ENCODE measurements at places on chromosomes 13 and 19.

DNA sequence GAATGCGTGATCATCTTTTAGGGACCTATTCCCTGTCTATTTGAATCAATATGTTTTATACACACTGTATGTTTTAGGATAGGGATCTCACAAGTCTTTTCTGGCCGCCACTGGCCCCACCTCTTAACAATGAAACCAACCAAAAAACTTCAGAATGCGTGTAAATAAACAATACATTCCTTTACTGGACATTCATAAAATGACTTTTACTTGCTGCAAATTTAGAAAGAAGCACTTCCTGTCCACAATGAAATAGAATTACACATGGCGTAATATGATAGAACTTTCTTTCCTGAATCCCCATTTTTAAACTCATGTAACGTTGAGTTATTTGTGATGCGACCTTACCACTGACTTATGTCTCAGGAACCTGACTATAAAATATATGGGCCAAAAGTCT is 233.6 kb downstream of the SLITRK6 start:
- no peak for DNase-seq

DNA sequence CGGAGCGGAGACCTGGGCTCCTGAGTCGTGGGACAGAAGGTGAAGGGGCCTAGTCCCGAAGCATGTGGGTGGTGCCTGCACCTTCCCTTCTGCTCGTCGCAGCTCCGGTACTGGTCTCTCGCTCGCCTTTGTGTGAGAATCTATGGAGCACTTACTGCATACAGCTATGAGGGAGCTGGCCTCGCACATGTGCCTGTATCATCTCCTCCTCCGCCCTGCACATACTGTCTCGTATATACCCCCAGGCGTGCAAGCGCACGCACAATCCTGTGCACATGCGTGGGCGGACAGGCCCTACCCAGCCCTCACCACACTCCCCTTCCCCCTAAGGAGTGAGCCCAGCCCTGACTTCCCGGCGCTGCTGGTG is 8.7 kb downstream of the PIK3R2 start:
- no peak for DNase-seq

GRCh38 chr13:99563404-99563803 is 62.1 kb downstream of the TM9SF2 start:
- DNase-seq: no peak

- no peak for DNase-seq
Measured at GRCh38 chr19:50820086-50820485, 3.5 kb downstream of the KLK1 start.

- no peak for DNase-seq
Measured at GRCh38 chr13:98912846-98913245, 65.0 kb downstream of the DOCK9 start.
